Dermis microvascular lymphatic vessel endothelial cell (primary cell): ENCODE measurements at places on chromosomes 13 and 19.

GRCh38 chr13:32316028-32316339, 676 bp downstream of the BRCA2 start:
- DNase-seq = peak; percentile 23

DNA sequence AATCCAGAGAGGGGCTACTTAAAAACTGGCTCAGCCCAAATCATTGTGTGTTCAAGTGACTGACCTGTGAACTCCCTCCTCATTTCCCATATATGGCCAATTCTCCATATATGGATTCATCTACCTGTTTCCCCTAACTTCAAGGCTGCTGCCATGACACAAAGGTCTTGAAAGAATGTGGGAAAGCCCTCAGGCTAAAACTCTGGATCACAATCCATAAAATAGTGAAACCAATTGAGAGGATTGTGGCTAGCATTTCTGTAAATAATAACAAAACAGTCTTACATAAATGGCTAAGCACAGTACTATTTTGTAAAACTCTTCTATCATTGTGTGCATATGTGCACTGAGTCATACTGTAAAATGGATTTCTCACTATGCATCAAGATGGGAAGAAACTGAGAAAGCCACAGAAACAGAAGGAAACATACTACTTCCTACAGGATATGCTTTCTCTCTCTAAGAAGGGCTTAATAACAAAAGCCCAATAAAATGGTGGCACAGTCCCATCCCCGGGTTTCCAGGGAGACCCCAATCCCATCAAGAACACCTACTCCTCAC, 80.5 kb downstream of the FOXO1 start:
- DNase-seq = peak; percentile 76

DNA sequence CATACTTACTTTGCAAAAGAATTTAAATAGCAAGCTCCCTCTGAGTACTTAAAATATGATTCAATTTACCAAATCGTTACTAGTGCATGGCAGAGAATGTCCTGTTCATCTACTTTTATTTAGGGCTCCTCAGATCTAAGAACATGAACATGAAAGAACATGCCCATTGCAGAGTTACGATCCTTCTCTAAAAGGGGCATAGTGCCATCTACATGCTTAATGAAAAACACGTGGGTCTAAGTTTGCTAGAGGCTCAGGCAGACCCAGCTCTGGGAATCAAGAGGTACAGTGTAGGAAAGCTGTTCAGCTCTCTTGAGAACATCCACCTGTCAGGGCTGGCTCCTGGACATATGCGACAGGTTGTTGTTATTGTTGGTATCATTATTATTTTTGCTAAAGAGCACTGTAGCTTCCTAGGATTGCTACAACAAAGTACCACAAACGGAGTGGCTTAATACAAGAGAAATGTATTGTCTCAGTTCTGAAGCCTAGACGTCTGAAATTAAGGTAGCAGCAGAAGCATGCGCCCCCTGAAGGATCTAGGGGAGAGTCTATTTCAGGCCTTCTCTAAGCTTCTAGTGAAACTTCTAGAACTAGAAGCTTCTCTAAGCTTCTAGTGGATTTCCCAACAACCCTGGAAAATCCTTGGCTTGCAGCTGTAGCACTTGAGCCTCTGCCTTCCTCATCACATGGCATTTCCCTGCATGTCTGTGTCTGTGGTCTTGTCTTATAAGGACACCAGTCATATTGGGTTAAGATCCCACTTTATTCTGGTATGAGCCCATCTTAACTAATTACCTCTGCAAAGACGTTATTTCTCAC, 133.9 kb downstream of the DCT start:
- DNase-seq = peak; percentile 46

- DNase-seq = no peak
Measured at GRCh38 chr19:6393983-6394412, 1.0 kb upstream of the GTF2F1 start.
